Left renal pelvis (tissue), 4 donors: ENCODE measurements at places on chromosomes 1 and 21. TPM values are rescaled to one million over a fixed set of nuclear protein-coding genes. Genes with fewer than 3 reads are reported as not detected.

The PLA2G2F gene
- 0.13 TPM for polyA plus RNA-seq

The ZNF695 gene
- polyA plus RNA-seq = 3.9 TPM

DNA sequence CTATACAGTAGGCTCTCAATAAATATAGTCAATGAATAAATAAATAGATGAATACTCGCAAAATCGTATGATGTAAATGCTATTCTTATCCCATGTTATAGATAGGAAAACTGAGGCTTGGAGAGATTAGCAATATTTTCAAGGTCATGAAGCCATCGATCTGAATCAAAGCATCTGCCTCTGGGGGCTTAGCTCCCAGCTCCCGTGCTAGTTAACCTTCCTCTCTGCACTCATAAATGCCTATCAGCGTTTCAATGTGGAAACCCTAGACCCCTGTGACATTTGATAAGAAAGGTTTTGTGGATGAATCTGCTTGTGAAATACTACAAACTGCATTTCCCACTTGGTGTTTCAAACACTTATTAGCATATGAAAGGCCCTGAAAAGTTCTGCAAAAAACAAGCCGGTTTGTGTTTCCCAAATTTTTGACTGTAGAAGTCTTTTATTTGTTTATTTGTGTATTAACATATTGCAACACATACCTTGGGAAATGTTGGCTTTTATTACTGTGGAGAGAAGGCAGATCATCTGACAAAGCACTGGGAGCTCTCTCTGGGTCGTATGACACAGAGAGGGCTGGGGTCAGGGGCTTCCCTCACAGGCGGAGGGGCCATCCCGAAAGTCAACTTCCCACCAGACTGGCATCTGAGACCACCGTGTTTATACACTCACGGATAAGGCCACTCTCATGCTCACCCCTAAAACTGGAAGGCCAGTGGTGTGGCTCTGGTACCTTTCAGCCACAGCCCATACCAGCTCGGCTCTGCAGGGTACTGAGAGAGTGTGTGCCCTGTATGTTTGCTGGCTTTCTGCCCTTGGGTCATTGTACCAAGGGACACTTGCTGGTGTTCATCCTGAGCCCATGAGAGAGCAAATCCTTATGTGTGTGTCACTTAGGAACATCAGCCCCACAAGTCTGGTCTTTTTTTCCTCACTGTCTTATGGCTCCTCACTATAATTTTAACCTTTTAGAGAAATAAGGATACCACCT is 993 bp upstream of the PROK1 start:
- no peak for DNase-seq

DNA sequence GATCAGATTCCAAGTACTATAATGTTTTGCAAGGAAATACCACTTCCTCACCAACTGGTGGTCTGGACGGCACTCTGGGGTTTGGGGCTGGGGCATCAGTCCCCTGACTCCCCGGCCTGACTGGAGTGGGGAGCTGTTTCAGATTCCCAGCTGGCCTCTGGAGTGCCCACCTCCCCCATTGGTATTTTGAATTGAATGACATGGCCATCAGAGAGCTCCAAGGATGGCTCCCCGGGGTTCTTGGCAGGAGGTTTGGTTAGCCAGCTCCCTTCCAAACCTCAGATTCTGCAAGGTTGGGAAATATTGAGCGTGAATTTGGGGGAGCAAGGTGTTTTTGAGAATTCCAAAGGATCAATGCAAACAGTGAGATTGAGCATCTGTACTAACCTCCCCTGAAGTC is 2.2 kb upstream of the INAVA start:
- no peak for DNase-seq

GRCh38 chr21:44301961-44302406 is 2.1 kb downstream of the PFKL start:
- DNase-seq = no peak

DNA sequence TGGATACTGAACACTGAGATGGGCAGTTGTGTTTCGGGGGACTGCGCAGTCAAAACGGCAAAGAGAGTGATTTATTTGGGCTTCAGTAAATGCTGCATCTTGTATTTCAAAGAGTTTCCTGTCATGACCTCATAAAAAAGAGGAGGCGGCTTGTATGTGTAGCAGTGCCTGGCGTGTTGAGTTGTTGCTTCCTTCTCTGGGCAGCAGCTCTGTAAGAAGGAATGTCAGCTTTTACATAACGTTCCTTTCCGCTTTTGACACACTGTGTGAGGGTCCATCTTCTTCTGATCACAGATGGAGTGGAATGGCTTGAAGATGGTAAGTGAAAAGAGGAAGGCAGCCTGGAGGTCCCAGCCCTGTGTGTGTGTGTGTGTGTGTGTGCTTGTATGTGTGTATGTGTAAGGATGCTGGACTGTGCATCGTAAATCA is 941 bp downstream of the ELAVL4 start:
- DNase-seq = peak; percentile 31
